ENCODE measurements at places on chromosomes 4 and X.

DNA sequence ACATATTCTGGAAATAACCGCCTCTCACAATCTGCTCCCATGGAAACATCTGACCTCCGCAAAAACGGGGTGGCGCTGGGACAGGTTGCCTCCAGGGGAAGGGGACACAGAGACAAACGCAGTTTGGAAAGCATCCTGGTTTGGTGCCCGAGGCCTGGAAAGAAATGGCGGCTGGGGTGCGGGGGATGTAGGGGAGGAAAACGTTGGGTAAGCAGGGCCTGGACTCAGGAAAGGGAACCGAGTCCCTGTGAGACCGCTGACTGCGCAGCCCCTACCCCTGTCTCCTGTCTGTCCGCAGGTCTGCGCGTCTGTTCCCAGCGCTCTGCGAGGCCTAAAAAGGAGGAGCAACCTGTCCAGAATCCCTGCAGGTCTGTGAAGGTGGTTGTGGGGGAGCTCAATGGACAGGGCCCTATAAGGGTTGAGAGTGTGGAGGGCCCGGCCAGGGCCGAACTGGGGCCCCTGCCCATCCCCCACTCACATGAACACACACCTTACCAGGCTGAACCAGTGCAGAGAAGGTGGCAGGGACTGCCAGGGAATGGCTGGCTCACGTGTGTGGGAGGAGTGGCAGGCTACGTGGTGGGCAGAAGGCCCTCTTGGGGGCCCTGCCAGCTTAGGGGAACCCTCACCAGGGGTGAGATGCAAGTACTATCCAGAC lies 672 bp downstream of the TCEAL3 start:
- DNase-seq: no peak

DNA sequence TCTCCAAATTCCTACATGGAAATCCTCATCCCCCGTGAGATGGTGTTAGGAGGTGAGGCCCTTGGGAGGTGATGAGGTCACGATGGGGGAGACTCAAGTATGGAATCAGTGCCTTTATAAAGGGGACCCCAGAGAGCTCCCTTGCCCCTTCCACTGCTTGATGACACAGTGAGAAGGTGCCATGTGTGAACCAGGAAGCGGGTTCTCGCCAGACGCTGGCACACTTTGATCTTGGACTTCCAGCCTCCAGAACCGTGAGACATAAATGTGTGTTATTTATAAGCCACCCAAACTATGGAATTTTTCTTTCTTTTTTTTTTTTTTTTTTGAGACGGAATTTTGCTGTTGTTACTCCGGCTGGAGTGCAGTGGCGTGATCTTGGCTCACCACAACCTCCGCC lies 237.6 kb downstream of the DHRSX start:
- DNase-seq: no peak

- DNase-seq: no peak
Observed at GRCh38 chr4:140806163-140806562, 50.0 kb upstream of the TBC1D9 start.

- DNase-seq: no peak
Observed at GRCh38 chr4:78599931-78600375, 48.4 kb downstream of the ANXA3 start.

- no peak for DNase-seq
Observed at GRCh38 chrX:136731207-136731782, 49.4 kb downstream of the ARHGEF6 start.

- no peak for DNase-seq
Observed at GRCh38 chr4:82076359-82076758, 297.4 kb downstream of the HNRNPD start.

- no peak for DNase-seq
Observed at GRCh38 chr4:170662250-170662649, 572.5 kb upstream of the AADAT start.

GRCh38 chr4:53805291-53805690 lies 214.0 kb upstream of the LNX1 start:
- DNase-seq: no peak

DNA sequence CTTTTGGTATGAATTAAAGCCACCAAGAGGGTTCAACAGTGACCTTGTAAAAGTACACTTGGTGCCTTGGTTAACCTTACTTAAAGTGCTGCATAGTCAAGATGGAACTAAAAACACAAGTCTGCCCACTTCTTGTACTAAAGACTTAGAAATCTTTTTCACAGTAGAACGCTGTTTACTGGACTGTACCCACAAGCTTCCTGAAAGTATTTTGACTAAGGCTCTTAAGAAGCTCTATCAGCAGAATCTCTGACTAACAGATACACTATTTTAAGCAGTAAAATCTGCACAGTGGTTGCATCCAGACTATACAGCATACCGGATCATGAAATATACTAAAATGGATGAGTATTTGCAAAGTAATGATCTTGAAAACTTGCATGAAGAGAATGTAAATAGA lies 7.2 kb downstream of the RAB28 start:
- DNase-seq: no peak

DNA sequence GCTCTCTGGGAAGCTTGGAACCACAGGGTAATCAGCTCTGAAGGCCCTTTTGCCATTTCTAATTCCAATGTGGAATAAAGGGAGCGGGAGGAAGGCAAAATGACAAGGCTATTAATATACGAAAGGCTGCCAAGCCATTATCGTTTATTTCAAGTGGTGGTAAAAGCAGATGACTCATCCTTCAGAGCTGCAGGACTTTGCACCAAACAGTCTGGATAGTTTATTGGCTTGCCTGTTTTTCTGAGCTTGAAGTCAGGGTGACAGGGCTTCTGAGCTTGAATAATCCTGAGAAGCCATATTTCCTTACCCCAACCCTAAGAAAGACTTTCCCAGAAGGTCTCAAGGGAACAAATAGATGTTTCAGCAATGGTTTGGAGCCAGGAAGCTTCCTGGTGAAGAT lies 7.7 kb upstream of the GABRE start:
- no peak for DNase-seq

GRCh38 chr4:26611885-26612284 lies 28.0 kb downstream of the TBC1D19 start:
- no peak for DNase-seq

DNA sequence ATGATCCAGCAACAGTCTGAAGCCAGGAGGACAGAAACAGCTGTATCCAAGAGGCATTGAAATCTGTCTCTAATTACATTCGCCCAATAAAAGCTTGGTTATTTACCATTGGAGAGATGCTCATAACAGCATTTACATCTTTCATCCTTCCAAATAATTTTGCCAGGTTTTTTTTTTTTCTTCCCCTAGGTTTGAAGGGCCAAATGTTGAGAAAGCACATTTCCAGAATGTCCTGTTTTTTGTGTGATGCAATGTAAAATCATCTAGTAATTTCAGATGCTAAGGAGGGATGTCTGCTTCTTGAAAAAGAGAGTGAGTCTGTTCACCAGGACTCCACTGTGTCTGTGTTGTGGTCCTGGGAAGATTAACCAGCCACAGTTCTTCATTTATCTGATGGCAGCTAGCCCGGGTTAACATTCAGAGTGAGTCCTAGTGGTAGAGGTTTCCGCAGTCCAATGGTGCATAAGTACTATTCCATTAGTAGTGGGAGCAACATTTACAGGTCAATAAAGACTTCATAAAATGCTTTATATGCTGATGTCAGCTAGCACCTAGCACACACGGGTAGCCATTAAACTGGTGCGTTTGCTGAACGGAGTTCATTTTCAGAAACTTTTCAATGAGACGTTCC lies 406.8 kb downstream of the STIM2 start:
- no peak for DNase-seq

DNA sequence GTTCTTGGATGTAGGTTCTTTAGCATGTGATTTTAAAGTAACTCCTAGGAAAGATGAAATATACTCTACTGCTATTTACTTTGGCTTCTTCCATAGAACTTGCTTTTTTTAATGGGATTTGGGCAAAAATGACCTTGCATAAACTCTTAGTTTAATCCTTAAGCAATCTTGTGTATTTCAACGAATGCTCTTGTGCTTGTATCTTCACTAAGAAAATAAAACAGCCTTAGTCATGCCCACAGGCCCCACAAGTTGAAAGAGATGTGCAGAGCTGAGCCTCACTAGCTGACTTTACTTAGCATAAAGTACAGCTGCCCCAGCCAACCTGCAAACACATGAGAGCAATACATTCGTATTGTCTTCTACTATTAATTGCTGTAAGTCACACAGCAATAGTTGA lies 1609.2 kb downstream of the STIM2 start:
- no peak for DNase-seq

- DNase-seq: no peak
Observed at GRCh38 chr4:143281507-143282190, 55.0 kb upstream of the GAB1 start.

DNA sequence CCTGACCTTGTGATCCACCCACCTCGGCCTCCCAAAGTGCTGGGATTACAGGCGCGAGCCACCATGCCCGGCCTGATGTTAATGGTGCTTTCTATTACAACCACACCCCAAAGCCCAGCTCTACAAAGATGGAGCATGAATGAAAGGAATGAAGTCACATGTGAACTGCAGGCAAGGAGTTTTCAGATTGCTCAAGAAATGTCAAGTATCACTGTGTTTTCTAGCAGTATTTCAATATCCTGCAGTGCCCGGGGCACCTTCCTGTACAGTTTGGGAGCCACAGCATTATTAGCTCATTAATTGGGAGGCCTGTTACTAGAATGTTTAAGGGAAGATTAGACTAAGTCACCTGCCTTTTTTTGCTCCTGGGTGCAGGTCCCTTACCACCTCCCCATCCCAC lies 40.1 kb downstream of the PRIMPOL start:
- DNase-seq: no peak

DNA sequence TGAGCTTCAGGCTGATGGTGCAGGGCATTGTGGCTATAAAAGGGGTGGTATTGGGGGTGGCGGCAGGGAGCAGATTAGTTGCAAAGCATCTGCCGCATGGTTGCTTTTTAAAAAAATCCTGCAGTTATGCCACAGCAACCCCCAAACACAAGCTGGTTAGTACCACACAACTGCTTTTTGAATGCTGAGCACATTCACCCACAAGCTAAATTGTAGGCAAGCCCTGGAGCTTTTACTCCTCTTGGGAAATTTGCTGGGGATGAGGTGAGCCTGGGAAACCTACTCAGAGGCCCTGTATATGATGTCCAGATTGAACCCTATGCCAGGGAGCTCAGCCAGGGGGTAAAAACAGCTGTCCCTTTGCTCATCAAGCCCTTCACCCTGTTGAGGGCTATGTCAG lies 33.8 kb upstream of the TRIM2 start:
- no peak for DNase-seq

GRCh38 chrX:129682979-129683378 lies 28.2 kb upstream of the APLN start:
- DNase-seq: no peak

GRCh38 chr4:8472689-8473197 lies 32.2 kb downstream of the TRMT44 start:
- DNase-seq: no peak

- no peak for DNase-seq
Observed at GRCh38 chr4:95409127-95409526, 139.6 kb downstream of the UNC5C start.

Data from stimulated activated CD8-positive, alpha-beta memory T cell treated with anti-CD3 and anti-CD28 coated beads, Interleukin-15, amount 100 ng/mL, for 4 hours (primary cell).